Spleen (tissue), 13 donors: ENCODE measurements at places on chromosomes 16 and 17. TPM values are rescaled to one million over a fixed set of nuclear protein-coding genes. Genes with fewer than 3 reads are reported as not detected.

Gene GFAP
- polyA plus RNA-seq, result 0.61 TPM

Gene CTRB1
- polyA plus RNA-seq, result 2.7 TPM

DNA sequence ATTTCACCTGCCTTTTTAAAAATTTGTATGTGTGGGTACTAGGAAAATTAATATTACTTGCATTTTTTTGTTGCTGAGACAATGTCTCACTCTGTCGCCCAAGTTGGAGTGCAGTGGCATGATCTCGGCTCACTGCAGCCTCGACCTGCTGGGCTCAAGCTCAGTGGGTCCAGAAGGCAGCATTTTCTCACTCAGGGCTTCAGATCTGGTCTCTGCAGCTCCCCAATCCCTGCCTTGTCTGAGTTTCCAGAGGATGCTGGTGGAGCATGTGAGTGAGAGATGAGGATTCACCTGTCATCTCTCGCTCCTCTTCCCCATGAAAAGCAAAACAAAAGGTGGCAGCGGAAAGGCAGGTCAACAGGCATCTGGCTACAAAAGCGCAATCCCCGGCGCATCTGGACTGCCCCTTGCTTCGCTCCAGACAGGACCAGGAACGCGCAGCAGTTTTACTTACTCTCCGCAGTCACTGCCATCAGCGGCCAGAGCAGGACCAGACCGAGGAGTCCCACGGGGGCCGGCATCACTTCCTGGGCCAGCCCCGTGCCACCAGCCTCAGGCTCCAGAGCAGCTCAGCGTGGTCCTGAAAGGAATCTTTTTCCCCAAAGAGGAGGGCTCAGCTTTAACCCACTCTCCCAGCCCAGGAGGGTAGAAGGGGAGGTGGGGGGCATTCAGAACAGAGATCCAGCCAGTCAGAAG lies 59.9 kb downstream of the LITAF start:
- DNase-seq, result no peak

DNA sequence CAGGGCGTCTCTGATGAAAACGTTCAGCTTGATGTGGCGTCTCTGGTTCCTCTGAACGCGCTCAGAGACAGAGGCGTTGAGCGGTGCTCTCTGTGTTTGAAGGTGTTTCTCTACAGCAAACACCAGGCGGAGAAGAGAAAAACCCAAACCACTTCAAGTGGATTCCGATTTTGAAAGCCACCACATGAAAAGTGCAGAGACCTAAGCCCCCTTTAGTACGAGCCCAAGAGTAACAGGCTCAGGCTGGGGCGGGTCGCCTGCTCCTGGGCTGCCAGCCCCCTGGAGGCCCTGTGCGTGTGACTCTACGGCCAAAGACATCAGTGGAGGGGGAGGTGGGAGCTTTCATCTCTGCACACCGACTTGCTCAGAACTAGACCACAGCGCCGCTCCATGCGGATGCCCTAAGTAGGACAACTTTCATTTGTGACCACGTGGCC lies 328.4 kb downstream of the MAF start:
- peak; percentile 81 for DNase-seq

- DNase-seq, result peak; percentile 91
Observed at GRCh38 chr17:47695429-47696376, 1.7 kb downstream of the TBKBP1 start.

- DNase-seq, result no peak
Observed at GRCh38 chr17:50953831-50954601, 87.9 kb upstream of the TOB1 start.
